ENCODE measurements at places on chromosomes 1 and 21.

DNA sequence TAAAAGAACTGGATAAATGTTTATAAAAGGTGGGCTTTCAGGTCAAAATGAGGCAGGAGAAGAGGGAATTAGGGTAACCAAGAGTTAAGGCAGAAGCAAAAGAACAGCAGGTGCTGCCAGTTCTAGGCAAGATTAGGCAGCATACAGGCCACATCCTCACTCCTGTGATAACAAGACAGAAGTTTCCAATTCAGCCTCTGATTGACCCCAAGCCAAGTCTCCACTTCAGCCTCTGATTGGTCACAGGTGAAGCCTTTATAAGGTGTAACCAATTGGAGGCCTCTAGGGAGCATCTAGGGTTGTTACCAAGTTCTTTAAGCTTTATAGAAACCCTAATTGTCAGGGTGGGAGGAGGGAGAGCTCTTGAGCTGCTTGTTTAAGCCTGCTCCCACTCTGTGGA, 160.8 kb downstream of the MATN1 start:
- DNase-seq = no peak

GRCh38 chr1:202357506-202357905, 9.0 kb downstream of the PPP1R12B start:
- no peak for DNase-seq

DNA sequence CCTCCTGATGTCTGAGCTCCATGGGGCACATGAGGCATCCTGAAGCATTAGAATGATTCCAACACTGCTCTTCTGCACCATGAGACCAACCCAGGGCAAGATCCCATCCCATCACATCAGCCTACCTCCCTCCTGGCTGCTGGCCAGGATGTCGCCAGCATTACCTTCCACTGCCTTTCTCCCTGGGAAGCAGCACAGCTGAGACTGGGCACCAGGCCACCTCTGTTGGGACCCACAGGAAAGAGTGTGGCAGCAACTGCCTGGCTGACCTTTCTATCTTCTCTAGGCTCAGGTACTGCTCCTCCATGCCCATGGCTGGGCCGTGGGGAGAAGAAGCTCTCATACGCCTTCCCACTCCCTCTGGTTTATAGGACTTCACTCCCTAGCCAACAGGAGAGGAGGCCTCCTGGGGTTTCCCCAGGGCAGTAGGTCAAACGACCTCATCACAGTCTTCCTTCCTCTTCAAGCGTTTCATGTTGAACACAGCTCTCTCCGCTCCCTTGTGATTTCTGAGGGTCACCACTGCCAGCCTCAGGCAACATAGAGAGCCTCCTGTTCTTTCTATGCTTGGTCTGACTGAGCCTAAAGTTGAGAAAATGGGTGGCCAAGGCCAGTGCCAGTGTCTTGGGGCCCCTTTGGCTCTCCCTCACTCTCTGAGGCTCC, 11.1 kb upstream of the RASSF5 start:
- no peak for DNase-seq

- DNase-seq = no peak
These were observed 317.5 kb downstream of the ASTN1 start for GRCh38 chr1:176847052-176847451.

- DNase-seq = no peak
These were observed 57.5 kb upstream of the CPLANE2 start for GRCh38 chr1:16294219-16295212.

GRCh38 chr1:16248007-16248436, 11.0 kb upstream of the CPLANE2 start:
- no peak for DNase-seq

DNA sequence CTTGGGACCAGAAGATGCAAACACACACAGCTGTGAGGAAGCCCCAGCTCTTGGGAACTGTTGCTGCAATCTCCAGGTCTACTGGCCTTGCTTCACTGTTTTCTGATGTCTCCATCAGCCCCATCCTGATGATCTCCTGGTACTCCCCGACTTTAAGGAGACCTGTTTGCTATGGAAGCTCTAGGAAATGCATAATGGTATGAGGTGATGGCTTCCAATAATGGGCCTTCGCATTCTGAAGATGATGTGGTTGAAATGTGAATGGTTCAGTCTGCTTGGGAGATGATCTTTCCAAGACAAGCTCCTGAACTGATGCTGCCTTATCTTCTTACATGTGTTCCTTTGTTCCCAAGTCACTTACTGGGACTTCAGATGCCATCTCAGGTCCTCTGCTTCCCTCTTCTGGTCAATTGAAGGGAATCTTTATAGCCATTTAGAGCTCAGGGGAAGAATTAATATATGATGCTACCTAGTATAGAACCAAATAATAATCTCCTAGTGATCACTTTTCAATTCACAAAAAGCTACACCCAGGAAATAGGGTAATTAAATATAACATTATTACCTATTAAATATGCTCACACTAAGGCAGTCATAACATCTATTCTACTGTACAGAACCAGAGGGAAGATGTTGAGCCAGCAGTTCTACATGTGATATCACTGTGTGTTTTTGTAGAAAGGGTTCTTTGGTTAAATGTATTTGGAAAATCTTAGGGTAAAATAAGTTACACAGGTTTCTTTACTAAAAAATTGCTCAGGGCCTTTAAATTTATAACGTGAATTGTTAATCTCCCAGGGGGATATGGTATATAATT, 73.9 kb upstream of the VTCN1 start:
- peak; percentile 78 for DNase-seq

DNA sequence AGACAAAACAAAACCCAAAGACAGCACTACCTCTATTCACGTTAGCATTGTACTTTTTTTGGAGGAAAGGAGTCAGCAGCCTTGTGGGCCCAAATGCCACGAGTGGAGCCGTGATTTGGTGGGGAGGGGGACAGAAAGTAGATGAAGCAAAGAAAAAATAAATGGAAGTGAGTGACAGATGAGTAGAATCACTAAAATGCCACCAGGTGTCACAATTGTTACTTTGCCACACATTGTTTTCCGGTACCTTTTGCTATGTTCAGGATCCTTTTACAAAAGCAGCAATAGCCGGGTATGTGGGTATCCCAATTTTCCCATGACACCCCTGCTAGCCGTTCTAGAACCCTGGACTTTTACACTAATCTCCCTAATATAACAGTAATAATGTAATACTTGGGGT, 85.0 kb upstream of the AK4 start:
- no peak for DNase-seq

GRCh38 chr1:13836136-13836535, 136.1 kb downstream of the PRDM2 start:
- no peak for DNase-seq

DNA sequence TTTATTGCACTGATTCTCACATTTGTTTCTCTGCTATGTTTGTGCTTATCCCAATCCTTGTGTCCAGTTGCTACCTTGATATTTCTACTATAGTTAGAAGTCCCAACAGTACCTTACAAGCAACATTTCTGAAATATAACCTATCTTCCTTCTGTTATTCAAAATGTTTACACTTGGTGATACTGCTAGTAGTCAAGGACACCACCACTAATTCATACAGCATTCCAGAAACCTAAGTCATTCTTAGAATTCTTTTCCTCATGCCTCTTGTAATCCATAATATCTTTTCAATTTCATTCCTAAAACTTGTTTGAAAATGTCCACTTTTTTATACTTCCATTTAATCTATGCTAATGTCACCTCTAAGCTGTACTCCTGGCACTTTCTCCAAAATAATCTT, 2132.1 kb downstream of the NCAM2 start:
- DNase-seq = no peak

DNA sequence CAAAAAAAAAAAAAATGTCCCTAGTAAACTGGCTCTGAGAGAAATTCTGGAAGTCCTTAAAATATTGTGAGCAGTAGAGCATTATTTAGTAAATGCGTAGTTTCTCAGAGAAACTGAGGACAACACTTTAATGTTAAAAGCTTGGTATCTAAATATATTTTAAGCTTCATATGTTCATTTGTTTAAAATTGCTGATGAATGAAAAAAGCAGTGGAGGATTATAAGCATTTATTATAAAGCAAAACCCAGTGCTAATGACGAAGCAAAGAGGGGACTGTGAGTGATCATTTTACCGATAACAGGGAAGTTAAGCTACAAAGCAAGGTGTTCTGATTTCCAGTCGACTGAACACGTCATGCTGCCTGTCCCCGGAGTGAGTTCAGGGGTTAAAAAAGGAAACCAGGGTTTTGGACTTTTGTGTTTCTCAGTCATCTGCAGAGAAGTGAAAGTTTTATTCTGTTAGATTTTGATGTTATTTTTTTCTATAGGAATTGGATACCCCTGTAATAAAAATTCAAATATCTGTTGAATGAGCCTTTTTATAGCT, 64.5 kb upstream of the SCCPDH start:
- DNase-seq = no peak

GRCh38 chr1:15472587-15472986, 3.3 kb upstream of the CELA2B start:
- no peak for DNase-seq

DNA sequence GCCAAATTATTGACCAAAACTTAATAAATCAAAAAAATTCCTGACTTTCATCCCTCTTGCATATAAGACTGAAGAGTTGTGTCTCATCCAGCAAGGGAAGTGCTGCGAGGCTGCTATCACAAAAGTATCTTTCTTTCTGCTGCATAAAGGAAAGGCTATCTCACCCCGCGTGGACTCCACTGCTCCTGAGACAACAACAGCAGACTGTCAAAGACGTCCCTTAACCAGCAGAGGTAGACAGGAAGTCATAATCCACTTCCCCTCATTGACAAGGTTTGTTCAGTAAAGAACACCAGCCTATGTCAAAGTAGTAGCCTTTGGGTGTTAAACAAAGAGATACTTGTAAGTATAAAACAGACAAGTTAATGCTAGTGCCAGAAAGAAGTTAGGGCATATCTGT, 29.4 kb downstream of the VPS26C start:
- DNase-seq = no peak

GRCh38 chr1:208058756-208059155, 147.8 kb upstream of the CD34 start:
- DNase-seq = no peak

GRCh38 chr1:20900056-20900455, 112.9 kb upstream of the HP1BP3 start:
- no peak for DNase-seq

DNA sequence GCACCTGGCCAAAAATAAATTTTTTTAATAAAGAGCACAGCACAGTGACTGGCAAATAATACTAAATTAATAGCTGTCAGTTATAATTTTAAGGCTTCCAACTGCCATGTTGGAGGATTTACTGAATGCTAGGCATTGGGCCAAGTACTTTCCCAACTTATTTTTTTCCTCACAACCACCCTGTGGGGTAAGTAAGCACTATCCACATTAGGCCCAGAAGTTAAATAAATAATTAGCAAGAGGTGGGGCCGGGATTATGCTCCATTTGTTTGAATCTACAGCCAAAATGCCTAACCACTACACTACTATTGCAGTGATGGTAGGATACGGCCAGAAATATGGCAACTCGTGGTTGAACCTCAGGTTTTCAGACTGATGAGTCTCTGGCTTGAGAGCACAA, 4.6 kb upstream of the TRNAU1AP start:
- no peak for DNase-seq

DNA sequence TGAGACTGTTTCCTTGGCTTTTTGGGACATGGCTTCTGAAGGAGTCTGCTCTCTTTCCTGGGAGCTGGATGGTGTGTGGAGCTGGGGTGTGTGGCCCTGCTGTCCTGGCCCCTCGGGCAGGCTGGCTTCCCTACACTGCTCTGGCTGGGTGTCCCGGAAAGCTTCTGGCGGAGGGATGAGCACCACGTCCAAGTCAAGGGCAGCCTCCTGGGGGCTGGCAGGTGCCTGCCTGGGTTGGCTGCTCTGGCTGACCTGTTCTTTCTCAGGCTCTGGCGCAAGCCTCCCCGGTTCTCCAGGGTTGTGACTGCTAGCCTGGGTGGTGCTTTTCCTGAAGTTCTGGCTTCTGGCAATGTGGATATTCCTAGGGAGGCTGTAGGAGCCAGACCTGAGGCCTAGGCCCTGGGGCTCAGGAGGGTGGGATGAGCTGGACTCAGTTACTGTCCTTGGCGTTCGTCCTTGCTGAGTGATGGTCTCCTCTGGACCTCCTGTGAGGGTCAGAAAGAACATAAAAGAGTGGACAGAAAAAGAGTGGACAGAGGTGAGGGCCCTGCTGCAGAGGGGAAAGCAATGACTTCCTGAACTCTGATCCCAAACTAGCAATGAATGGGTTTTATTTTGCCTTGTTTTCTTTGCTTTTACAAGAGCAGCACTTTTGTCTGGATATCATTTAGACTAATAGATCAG, 9.4 kb downstream of the C1orf116 start:
- no peak for DNase-seq

- DNase-seq = no peak
These were observed 397.9 kb downstream of the BRINP2 start for GRCh38 chr1:177568622-177569021.

- no peak for DNase-seq
These were observed 47.5 kb upstream of the ITPKB start for GRCh38 chr1:226786550-226786949.

DNA sequence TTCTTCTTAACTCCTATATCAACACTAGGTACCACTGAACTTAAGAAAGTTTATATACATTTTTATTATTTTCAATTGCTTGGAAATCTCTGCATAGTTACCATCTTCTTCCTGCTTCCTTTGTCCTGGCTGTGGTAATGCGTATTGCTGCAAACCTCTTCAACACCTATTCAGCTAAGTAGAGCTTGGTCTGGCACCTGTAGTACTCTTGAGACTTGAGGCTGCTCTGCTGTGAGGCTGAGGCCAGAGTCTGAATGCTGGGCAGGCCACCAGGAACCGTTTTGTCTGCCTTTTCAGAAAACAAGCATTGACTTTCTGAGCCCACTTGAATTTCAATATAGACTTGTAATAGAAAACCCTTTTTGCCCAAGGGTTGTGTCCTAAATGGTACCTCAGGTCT, 52.0 kb upstream of the RGS2 start:
- no peak for DNase-seq

DNA sequence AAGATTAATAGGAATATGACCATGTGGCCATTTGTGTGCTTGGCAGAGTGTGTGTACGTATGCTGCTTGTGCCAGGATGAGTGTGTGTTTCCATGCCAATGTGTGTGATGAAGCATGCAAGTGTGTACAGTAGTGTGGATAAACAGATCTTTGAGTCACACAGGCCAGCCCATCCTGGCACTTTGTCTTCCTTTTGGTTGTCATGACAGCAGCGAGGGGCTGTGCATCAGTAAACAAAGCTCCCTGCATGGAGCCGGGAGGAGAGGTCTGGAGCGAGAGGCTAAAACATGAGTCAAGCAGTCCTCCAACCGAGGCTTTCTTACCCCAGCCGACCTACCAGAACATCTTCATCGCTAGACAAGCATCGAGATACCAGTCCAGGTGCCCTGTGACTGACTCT, 221.2 kb downstream of the CACNA1E start:
- no peak for DNase-seq

DNA sequence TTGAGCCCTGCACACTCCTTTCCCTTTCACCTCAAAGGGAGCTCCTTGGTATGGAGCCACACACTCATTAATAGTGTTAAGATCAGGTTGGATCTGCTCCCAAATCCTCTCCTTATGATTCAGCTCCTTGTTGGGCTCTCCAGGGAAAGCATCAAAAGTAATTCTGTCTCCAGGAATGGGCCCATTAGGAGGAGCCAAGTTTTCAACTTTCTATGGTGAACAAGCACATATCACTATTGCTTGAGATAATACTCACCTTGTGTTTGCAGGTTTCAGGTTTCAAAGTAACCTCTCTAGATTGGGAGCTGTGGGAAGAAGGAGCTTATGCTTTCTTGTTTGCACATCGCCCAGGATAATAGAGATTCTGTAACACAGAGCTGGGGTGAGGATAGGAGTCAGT, 164.8 kb downstream of the TNFSF18 start:
- no peak for DNase-seq

Measured in fibroblast of villous mesenchyme (primary cell).